ENCODE measurements at places on chromosomes 11 and 22.
A peak's percentile ranks its signal among the peaks of the same experiment; 100 is the strongest.

DNA sequence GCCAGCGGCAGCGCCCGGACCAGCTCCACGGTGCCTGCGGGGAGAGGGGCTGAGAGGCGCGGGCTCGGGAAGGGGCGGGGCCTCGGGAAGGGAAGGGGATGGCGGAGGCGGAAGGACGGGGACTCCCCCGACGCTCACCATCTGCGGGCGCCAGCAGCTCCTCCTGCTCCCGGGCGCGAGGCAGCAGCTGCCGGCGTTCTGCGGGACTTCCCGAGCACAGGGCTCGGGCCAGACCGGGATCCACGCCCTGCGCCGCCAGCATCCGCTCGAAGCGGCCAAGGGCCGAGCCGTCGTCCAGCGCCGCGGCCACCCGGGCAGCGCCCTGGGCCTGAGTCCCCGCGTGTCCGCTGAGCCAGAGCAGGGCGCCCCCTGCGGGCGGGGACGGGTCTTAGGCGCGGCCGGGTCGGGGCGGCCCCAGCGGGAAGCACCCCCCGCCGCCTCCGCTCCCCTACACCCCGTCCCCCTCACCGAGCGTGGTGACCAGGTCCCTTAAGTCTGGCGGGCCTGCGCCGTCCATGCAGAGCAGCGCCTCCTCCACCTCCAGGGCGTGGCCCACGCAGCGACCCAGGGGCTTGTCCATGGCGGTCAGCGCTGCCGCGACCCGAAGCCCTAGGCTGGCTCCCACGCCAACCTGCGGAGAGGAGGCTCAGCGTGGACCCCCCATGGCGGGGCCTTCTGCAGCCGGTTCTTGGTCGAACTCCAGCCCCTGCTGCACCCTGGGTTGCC, 873 bp upstream of the SCO2 start:
- peak; percentile 72 for DNase-seq

- no peak for DNase-seq
Observed at GRCh38 chr11:84558085-84558905, 1068.8 kb downstream of the DLG2 start.

DNA sequence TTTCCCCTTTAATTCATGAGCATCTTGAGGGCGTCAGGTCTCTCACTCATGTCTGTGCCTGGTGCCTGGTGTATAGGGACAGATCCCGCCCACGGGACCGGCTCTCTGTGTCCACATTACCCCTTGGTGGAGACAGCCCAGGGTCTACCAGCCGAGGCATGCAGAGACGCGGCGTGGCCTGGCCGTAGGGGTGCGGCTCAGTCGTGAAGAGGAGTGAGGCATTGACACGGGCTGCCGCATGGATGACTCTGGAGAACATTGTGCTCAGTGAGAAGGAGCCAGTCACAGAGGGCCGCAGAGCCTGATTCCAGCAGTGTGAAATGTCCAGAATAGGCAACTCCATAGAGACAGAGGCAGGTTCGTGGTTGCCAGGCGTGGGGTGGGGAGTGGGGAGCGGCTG, 209.8 kb downstream of the TBC1D22A start:
- DNase-seq, result no peak

DNA sequence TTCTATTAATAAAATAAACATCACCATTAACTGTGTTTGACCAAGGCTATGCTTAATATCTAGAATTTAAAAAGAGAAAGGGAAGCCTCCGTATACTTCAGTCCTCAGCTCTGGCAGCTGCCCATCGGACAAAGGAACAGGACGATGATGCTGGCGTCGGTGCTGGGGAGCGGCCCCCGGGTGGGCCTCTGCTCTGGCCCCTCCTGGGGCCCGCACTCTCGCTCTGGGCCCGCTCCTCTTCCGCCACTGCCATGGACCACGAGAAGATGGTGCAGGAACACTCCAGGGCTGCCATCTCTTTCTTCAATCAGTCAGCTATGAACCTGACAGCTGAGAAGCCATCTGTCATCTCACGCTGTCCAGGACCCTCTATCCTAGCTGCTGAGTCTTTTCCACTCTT, 25.3 kb downstream of the PDHX start:
- no peak for DNase-seq

- DNase-seq, result no peak
Observed at GRCh38 chr22:32311551-32312071, 46.1 kb upstream of the RFPL3 start.

- peak; percentile 29 for DNase-seq
Observed at GRCh38 chr11:110430267-110431050, 711 bp downstream of the FDX1 start.

DNA sequence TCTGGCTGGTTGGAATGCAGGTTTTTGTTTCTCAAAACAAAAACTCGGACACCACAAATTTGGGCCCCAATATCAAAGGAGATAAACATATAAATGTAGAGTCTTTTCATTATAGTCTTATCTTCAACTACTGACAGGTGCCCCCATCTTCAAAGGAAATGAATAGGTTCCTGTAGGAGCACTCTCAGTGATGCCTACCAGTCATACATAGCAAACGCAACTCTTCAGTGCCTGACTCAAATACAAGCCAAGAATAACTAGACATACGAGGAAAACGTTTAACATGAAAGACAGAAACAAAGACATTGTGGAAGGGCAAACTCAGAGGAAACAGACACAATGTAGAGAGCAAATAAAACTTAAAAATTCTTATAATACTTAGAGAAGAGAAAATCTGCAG, 13.9 kb downstream of the KDM4D start:
- no peak for DNase-seq

DNA sequence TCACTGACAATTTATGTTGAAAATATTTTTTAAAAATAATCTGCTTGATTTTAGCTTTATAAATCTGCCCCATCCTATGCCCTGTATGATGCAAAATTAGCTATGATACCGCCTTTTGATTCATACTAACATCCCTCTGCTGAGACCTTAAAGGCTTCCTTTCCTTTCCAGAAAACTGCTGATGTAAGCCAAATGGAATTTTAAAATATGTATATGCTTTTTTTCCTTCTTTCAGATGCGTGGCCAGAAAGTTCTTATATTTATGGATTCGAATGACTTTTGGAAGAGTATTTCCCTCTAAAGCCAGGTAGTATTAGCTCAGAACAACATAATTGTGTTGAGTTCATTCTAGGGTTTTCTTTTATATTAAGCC, 34.5 kb downstream of the SFI1 start:
- no peak for DNase-seq

DNA sequence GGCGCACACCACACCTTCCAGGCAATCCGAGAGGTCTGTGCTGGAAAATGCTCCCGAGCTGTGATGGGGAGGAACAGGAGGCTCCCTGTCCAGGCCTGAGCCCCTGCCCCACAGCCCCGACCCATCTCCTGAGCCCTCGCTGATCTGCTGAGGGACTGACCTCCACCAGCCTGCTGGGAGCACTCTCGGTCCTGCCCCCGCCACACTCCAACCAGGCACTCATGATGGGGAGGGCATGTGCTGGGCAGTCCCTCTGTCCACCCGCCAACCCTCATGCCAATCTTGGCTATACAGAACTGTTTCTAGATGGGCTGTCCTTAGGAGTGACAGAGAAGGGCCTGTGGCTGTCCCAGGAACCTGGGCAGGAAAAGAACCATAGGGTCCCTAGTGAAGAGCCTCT, 70.8 kb downstream of the TRMU start:
- no peak for DNase-seq

- no peak for DNase-seq
Observed at GRCh38 chr22:30728826-30729225, 34.2 kb downstream of the OSBP2 start.

DNA sequence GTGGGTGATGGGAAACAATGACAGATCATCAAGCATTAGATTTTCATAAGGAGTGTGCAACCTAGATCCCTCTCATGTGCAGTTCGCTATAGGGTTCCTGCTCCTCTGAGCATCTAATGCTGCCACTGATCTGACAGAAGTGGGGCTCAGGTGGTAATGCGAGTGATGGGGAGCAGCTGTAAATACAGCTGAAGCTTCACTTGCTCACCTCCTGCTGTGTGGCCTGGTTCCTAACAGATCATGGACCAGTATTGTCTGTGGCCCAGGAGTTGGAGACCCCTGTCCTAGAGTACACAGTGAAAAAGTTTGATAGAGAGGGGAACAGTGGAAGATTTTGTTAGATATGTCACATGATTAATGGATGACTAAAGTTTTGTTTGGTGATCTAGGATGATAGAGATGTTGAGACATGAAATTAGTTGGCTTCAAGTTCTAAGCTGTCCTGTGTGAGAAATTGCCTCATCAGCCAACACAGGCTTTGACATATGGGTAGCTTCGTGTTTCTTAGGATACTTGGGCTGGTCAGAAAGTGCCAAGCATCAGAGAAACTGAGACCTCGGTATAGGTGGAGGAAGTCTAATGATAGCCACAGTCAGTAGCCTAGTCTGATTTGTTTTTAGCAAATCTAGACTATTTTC, 47.4 kb downstream of the ARHGEF12 start:
- no peak for DNase-seq

GRCh38 chr11:45817191-45817590, 12.2 kb downstream of the SLC35C1 start:
- DNase-seq, result no peak

DNA sequence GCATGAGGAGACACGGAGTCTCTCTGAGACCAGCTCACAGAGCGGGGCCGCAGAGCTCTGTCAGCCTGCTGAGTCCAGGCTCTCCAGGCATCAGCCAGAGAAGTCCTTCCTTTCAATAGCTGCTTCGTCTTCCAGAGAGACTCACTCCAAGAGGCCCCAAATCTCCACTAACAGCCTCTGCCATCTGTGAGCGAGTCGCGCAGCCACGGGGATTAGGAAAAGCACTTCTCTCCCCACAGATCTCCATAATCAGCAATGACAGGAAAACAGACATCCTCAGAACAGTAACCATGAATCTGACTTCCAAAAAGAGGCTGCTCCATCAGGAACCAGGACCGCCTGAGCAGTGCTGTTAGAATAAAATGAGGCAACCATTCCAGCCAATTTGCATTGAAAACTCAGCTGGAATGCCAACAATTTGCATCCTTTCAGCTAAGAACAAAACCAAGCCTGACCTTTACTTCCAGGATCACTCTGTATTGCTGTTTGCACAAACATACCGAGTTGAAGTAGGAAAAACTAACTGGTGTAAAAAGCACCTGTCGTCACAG, 65.4 kb downstream of the SMCO4 start:
- no peak for DNase-seq

DNA sequence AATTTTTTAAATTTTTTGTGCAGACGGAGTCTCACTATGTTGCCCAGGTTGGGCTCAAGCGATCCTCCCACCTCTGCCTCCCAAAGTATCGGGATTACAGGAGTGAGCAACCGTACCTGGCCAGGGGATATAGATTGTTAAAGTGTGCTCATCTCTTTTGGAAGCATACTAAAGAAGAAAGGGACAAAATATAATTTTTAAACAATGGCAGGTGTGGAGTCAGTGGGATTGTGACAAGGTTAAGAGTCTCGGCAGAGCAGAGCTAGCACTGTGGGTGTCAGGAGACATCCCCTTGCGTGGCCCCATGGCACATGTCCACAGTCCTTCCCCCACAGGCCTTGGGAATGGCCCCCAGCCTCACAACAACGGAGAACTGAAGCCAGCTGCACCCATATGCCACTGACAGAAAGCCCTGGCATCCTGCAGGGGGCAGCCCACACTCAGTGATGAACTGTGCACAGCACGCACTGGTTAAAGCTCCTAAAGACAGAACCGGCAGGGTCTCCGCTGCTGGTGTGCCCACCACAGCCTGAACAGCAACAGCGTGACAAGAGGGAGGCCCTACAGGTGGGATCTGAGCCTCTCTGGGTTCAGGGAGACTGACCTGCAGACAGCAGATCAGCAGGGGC, 29.9 kb downstream of the SERPIND1 start:
- DNase-seq, result no peak
